ENCODE measurements at places on chromosomes 1 and 21.

GRCh38 chr1:55993646-55994318 is 585.6 kb downstream of the PLPP3 start:
- no peak for DNase-seq

DNA sequence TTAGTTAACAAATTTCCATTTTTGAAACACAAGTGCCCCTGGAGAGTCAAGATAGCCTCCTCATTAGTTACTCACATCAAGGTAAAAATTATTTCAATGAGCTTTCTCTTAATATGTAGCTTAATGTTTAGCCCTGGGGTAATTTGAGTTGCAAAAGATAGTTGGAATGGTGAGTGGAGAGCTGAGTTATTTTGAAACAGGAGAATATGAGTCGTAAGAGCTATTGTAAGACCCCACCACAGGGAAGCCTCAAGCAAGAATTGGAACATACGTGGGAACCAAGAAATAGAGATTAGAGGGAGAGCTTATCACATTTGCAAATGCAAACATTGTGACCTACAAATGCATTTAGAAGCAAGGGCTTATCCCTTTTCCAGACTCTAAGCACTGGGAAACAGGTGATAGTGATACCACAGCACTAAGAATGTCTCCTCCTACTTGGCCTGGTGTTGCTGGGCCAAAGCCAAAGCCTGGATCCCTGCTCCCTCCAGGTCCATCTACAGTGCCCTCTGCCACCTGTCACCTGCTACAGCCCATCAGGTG is 635.1 kb downstream of the PTPRC start:
- no peak for DNase-seq

DNA sequence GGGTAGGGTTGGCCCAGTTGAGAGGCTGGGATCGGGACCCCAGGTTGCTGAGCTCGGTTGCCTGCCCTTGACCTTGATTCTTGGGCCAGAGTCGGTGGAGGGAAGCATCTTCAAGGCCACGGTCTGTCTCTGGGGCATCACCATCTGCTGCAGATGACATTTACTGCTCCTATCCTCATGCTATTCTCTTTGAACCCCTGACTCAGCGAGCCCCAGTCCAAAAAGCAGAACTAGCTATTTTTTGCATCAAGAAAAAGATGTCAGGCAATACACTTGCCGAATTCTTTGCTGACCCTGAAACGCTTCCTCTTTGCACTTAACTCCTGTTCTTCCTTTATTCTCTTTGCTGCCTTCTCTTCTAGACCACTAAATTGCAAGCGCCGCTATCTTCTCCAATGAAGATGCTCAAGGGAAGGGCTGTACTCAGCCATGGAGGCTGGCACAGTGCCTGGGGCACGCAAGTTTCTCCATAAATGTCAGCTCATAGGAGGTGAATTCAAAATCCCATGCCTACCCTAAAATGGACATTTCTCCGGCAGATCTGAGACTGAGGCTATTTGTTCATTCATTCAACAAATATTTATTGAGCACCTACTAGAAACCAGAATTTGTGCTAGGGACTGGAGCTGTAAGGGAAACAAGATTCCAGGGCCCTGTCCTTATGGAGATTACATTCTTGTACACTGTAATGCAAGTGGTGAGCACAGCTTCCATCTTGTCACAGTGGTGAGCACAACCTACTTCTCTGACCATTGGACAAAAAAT is 20.5 kb upstream of the CAPZB start:
- no peak for DNase-seq

DNA sequence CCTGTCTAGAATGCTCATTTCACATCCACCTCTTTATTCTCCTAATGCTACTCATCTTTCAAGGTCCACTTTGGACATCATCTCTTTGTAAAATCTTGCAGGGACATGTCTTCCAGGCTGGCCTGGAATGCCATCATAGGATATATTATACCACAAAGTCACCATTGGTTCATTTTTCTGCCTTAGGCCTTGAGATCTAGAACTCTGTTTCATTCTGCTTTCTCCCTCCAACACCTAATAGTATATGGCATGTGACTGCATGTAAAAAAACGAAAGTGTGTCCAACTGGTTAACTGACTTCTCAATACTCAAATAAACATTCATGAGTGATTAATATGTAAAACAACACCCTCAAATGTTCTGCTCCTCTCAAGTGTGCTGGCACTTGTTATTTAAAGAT is 84.1 kb downstream of the RGS2 start:
- DNase-seq, result no peak

- no peak for DNase-seq
Observed at GRCh38 chr1:239817276-239817675, 274.4 kb upstream of the FMN2 start.

- DNase-seq, result no peak
Observed at GRCh38 chr1:10939654-10940450, 72.6 kb upstream of the TARDBP start.

DNA sequence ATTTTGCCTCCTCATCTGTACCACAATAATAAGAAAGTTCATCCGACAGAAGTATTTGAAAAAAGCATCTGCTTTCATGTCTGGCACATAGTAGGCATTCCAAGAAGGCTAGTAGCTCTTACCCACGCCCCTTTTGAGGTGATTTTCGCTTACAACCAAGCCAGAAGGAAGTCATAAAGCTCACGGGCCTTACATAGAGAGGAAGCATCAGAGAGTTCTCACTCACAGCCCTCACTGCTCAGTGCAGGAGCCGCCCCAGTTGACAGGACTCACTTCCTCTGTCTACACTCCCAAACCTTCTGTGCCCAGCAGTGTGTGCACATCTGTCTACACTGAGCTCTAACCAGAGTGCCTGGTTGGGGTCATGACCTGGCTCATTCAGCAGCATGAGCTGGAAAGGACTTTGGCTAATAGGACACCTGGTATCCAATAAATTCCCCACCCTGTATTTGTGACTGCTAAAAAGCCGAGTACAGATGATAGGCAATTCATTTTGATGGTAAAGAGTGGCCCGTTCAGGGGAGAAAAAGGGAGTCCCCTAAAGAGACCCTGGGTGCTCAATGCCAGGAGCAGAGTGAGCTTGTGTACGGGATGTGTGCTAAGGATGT is 36.8 kb upstream of the DUSP10 start:
- DNase-seq, result no peak

DNA sequence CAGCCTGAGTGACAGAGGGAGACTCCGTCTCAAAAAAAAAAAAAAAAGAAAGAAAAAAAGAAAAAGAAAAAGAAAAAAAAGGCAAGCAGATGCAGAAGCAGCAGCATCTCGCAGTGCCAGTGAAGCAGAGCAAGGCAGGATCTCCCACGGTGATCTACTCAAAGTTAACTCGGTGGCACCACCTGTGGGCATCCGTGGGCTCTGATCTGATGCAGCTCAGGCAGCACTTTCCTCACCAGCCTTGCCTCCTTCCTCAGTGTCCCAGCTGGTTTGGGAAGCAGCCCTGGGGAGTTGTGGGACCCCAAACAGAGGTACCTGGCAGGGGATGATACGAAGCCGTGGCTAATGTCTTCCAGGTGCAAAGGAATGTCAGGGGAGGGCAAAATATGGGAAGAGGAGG is 104.3 kb upstream of the KRTAP19-8 start:
- no peak for DNase-seq

DNA sequence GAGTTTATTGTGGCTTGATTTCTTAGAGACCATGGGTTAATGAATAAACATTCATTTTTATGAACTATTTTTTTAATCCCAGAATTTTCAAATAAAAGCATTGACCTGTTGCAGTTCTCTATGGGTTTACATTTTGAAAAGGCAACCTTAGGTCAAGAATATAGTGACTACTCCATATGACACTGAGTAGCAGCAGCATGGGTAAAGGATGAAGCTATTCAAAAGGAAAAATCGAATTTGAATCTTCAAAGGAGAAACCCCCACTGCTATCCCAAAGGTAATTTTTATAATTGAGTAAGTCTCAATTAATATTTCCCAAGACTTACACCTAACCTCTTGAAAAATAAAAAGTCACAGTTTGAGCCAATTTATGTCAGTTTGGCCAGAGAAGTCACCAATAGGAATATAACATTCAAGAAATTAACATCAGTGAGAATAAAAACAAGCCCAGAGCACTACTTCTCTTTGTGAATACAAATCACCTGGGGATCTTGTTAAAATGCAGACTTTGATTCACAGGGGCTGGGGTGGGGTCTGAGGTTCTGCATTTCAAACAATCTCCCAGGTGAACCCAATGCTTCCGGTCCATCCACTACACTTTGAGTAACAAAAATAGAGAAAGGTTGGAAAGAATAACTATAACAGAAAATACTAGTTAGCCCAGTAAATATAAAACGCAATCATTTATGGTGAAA is 39.8 kb downstream of the USP1 start:
- no peak for DNase-seq

DNA sequence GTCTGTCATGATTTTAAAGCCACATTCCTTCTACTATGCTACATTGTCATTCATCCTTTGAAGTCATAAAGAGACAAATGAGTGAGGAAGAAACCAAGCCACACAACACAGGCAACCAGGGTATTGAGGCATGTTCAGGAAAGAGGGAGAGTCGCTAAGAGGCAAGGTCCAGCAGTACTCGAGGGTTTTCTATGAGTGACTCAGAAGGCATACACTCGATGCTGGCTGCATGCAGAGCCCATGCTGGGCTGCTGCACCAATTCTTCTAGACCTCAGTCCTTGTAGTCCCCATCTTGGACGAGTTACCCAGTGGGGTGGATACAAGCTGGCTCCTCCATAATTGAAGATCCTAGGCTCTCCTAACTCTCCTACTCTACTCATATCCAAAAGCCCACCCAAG is 57.6 kb downstream of the OLFML2B start:
- no peak for DNase-seq

DNA sequence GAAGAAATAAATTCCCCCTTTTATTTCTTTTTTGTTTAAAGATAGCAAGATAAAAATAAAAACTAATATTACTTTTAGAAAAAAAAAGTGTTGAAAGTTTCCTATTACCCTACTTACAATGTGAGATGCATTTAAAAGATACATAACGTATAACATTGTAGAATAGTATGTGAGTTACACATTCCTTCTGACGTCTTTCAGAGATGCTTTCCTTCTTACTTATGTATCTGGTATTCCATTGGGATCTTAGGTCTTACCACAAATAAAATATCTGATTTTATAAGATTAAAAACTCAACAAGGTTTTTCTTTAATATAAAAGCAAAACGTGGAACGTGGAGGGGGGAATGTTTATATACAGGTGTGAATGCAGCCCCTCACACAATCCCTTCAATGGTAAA is 147.2 kb upstream of the ETS2 start:
- DNase-seq, result no peak

- DNase-seq, result no peak
Observed at GRCh38 chr1:182615468-182616129, 11.4 kb upstream of the RGS16 start.

DNA sequence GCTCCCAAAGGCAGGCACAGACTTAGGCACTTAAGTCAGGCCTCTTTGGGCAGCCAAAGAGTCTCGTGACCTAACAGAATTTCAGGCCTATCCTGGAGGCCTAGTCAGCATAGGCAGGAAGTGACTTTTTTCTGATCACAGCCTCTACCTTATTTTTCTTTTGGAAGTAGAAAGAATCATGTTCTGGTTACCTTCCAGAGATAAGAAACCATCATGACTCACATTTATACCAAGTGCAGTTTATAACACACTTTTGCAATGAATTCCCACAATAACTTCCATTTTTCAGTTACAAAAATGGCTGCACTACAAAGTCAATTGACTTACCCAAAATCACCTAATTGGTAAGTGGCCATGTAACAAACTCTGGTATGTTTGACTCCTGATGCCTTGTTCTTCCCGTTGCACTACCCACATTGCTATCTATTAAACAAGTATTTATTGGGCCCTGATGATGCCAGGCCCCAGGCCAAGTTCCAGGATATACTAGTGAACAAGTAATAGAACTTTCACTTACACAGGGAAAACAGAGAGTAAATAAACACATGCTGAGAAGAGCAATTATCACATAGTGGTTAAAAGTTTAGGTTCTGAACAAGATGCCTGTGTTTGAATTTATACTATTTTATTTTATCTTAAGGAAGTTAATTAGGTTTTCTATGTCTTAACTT is 74.3 kb downstream of the SH3GLB1 start:
- DNase-seq, result no peak

DNA sequence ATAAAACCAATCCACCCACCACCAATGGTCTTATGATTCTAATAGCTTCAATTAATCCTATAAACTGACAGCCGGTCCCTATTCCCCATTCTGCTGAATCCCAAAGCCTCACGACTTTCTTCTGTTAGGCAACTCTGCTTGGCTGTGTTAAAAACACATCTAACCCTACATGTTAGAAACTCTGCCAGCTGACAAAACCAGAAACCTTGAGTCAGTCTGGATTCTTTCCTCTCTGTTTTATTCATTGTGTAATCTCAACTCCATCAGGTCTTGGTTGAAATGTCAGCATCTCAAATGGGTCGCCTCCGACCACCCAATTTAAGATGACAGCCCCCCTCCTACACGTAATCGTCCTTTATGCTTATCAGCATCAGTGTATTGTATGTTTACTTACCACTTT is 312.1 kb downstream of the DISC1 start:
- no peak for DNase-seq

GRCh38 chr1:215405211-215405610 is 161.9 kb upstream of the KCTD3 start:
- no peak for DNase-seq

GRCh38 chr1:56416495-56416894 is 162.9 kb downstream of the PLPP3 start:
- no peak for DNase-seq

DNA sequence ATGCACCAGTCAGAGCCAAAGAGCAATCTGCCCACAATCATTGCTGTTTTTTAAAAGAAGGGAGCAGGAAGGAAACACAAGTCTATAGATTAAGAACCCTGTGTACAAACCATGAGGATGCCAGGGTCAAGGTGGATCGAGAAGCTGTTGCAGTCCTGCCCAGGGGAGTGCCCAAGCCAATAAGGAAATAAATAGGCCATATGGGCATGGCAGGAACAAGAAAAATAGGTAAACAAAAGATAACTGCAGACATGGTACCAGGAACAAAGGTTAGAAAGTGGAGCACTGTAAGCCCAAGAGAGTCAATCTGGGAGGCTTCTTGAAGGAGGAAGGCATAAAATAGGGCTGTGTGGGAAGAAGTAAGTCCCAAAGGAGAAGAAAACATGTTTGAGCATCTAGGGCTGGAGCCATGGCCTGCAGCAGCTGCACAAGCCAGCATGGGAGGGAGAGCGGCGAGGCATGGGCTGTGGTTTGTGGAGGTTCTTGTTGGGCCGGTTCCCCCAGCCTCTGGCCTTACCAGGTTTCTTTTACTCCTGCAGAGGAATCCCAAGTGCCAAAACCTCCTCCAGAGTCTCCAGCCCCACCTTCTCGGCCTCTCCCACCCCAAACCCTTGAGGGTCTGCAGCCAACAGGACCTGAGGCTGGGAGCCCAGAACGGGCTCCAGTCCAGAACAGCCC is 13.6 kb downstream of the INAVA start:
- no peak for DNase-seq

DNA sequence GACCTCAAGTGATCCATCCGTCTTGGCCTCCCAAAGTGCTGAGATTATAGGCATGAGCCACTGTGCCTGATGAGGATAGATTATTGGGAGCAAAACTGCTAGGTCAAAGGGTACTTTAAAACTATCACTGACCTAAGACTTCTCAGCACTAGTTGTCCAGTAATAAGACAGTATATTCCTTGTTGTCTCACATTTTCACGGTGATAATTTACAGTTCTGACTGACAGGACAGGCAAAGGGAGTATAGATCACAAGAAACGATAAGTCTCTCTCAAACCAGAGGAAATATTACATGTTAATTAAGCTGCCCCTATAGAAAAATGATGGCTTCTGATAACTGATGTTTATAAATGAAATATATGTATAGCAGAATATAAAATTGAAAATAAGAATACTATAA is 3.7 kb downstream of the MRPS14 start:
- DNase-seq, result no peak

- peak; percentile 47 for DNase-seq
Observed at GRCh38 chr1:179016706-179017382, 8.8 kb upstream of the FAM20B start.

Measured in HuH-7.5 (cell line).